ENCODE measurements at places on chromosomes 12 and 14.

DNA sequence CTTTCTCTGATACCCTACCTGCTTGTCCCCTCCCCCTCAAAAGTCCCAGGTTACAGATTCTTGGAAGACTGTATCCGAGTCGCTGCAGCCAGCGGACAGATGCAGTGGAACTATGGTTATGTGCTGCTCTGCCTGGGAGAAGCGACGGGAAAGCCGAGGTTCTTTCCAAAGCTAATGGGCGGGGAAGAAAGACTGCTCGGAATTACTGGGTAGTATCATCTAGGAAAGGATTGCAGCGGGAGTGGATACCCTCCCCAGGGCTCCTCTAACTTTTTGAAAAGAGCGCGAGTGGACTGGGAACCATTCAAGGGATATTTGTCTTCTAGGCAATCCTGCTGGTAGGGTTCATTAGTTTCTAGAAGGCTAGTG is 1.4 kb downstream of the PTHLH start:
- DNase-seq: no peak

DNA sequence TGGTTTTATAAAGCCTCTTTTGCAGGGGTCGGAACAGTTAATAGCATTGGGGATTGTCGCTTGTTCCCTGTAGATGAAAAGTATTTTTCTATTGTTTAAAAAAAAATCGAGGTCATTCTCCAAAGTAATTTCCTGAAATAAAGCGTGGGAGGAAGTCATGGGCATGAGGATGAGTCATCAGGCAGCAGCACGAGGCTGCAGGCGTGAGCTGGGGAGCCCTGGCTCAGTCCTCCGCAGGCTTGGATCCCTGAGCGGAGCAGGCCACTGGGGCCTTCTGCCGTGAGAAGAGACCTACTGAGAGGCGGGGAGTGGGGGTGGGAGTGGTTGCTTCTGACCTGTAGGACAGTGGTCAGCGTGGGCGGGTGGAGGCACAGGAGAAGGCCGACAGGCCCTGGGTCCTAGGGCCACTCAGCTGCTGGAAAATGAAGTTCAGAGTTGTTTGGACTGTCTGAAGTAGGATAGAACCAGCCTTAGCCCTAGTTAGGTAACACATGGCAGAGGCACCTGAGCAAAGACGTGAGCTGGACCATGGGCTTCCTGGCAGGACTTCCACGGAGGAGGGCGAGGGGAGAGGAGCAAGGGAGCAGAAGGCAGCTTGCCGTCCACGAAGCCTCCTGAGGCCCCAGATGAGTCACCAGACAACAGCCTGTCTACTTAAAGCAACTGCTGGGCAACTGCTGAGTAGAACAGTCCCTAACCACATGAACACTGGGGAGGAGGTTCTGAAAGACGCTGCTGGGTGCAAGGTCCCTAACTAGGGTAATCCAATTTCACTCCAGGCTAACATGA is 21.1 kb upstream of the LGALS3 start:
- DNase-seq: no peak

GRCh38 chr12:8950221-8950527 is 729 bp upstream of the M6PR start:
- DNase-seq: no peak

DNA sequence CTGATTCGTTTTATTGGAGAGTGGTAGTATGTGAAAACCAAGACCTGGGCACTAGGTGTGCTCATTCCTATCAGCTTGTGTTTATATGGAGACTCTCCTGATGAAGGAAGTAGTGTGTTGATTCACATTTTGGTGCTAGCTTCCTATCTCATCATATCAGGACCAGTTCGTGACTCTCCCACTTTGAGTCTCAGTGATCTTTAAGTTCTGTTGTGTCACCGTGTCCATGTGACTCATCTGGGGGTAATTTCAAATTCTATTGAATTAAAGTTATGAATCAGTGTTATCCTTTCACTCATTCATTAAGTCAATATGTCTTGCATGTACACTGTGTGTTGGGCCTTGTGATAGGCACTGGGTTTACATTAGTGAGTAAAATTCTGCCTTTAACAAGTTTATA is 180.2 kb downstream of the CACNA1C start:
- DNase-seq: no peak

GRCh38 chr14:69615496-69616407 is 4.4 kb downstream of the SUSD6 start:
- DNase-seq: peak; percentile 19

Measured in stimulated activated CD8-positive, alpha-beta memory T cell treated with anti-CD3 and anti-CD28 coated beads, Interleukin-15, amount 100 ng/mL, for 48 hours (primary cell).